ENCODE measurements at places on chromosomes 7 and 10. TPM values are rescaled to one million over a fixed set of nuclear protein-coding genes. Genes with fewer than 3 reads are reported as not detected.

DNA sequence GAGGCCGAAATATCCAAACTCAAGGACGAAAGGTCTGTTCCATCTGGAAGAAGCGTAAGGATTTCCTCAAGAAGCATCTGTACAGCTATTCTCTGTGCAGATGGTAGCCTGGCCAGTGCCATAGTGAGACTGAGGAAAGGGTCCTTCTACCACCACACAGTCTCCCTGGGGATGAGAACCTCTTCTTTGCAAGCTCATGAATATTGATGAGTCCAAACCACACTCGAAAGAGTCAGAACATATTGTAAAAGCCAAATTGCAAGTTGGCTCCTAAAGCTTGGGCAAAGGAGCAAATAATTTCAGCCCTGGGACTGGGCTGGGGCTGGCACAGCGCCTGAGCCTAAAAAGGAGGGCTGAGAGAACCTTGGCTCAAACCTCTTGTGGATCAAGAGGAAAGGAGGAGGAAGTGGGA is 66.1 kb upstream of the PIP4K2A start:
- DNase-seq = no peak

The GNB2 gene
- polyA plus RNA-seq = 87.2 TPM

GRCh38 chr10:103685880-103686669 is 169.3 kb downstream of the SH3PXD2A start:
- DNase-seq = no peak

- DNase-seq = no peak
Measured at GRCh38 chr7:15891151-15891881, 204.8 kb upstream of the MEOX2 start.

Data from keratinocyte (primary cell).